ENCODE measurements at places on chromosomes 3 and 15.

DNA sequence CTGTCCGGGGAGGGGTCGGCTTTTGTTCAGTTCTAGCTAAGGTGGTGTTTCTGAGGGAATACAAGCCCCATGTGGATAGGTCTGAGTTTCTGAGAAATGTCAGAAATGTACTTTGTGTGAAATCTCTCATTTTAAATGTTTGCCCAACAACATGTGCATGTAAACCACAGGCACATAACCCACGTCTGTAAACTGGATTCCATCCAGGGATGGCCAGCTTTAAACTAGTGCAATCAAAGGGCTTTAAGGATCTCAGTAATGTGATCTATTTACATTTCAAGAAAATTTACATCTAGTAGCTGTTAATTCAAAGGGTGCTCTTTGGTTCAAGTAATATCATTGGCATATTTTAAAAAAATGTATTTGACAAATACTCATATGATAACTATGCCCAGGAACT, 52.0 kb downstream of the POLR2M start:
- H3K27me3 ChIP-seq, result no peaks in the 10 kb centered on the region
- no peak for DNase-seq

GRCh38 chr15:41115161-41115651, 874 bp downstream of the INO80 start:
- H3K27me3 ChIP-seq, result no peaks in the 10 kb centered on the region
- H3K4me1 ChIP-seq, result peaks cover 10% of the 10 kb centered on the region
- peak overlapping the region; percentile 99 for H3K27ac ChIP-seq
- DNase-seq, result peak; percentile 34
- peaks cover 5% of the 10 kb centered on the region for H3K36me3 ChIP-seq

DNA sequence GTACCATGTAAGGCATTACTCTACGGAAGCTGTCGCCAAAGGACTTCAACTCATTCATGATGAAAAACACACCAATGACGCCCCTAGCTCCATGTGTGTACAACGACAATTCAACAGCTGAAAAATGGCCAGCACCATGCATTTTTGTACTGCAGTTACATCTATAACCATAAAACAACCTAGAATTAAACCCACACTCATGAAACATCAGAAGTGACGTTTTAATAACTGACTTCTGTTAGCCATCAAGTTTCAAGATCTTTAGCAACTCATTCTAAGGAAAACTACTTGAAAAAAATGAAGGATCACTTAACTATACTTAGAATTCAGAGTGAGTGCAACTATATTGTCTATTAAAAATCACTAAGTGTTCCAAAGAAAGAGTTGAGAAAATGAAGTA, 84.9 kb downstream of the RFTN1 start:
- no peaks in the 10 kb centered on the region for H3K27me3 ChIP-seq
- H3K36me3 ChIP-seq, result peaks cover 17% of the 10 kb centered on the region
- H3K4me3 ChIP-seq, result no peak overlapping the region
- H3K27ac ChIP-seq, result peak overlapping the region; percentile 74

GRCh38 chr15:100002086-100002620, 268.9 kb upstream of the LYSMD4 start:
- no peak overlapping the region for H3K27ac ChIP-seq
- H3K4me1 ChIP-seq, result no peaks in the 10 kb centered on the region
- H3K27me3 ChIP-seq, result no peaks in the 10 kb centered on the region
- DNase-seq, result no peak

DNA sequence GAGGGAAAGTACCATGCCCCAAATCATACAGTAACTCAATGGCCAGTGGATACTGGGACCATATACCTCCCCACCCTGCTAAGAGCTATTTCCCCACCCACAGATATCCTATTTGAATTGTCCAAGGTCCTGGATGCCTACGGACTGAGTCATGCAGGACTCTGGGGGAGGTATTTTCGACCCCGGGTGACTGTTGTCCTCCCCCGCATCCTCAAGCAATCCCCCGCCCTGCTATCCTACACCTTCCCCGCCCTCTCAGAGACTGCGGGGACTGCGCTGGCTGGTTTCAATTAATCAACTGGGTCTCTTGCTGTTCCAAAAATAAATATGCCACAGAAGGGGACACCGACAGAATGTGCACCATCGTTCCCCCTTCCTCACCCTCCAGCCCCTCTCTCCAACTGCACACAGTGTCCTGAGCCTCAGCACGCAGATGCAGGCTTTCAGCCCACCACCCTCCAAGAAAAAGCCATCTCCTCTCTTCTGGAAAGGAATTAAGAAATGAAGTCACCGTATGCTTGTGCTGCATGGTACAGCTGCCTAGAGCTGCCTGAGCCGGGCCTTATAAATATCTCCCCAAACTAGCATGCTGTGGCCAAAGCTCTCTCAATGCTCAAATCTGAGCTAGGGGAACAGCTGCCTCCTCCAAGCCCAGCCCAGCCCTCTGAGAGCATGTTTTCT, 8.1 kb downstream of the CAV3 start:
- H3K27me3 ChIP-seq, result peaks cover 8% of the 10 kb centered on the region
- no peaks in the 10 kb centered on the region for H3K36me3 ChIP-seq
- no peak overlapping the region for H3K27ac ChIP-seq
- H3K4me1 ChIP-seq, result no peaks in the 10 kb centered on the region
- H3K4me3 ChIP-seq, result no peak overlapping the region

GRCh38 chr3:119276680-119277079, 17.5 kb upstream of the ARHGAP31 start:
- no peaks in the 10 kb centered on the region for H3K36me3 ChIP-seq
- peaks cover 15% of the 10 kb centered on the region for H3K4me1 ChIP-seq
- H3K27ac ChIP-seq, result no peak overlapping the region
- DNase-seq, result no peak

DNA sequence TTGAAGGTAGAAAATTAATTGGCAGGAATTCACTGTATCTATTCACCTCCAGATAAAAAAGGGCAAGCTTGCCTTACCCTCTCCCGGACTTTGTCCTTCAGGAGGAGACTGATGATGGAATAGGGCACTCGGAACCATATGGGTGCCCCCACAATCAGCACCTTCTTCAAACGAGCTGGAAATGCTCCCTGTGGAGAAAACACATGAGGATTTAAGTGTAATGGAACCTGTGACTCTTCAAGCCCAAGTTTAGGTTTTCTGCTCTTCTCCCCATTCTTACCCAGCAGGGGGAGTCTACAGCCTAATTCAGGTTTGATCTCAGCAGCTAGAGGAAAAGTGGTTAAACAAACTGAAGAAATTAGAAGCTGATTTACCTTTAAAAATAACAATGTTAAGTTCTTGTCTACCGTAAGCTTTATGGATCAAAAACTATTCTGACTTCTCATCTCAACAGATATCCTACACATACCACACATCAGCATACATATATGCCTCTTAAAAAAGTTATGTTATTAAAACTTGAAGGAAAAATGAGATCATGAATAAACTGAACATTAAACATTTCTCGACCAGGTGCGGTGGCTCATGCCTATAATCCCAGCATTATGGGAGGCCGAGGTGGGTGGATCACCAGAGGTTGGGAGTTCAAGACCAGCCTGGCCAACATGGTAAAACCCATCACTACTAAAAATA, 57.5 kb upstream of the SIN3A start:
- DNase-seq, result no peak
- H3K27ac ChIP-seq, result no peak overlapping the region
- no peaks in the 10 kb centered on the region for H3K36me3 ChIP-seq
- no peaks in the 10 kb centered on the region for H3K27me3 ChIP-seq
- H3K4me3 ChIP-seq, result no peak overlapping the region
- H3K4me1 ChIP-seq, result no peaks in the 10 kb centered on the region

GRCh38 chr15:90113166-90113565, 10.9 kb upstream of the IDH2 start:
- H3K4me1 ChIP-seq, result no peaks in the 10 kb centered on the region
- no peak for DNase-seq
- H3K27me3 ChIP-seq, result no peaks in the 10 kb centered on the region
- H3K27ac ChIP-seq, result no peak overlapping the region

GRCh38 chr15:75042730-75043508, 19.5 kb downstream of the PPCDC start:
- H3K27ac ChIP-seq, result peak overlapping the region; percentile 84
- no peak overlapping the region for H3K4me3 ChIP-seq
- peak; percentile 92 for DNase-seq
- peaks cover 45% of the 10 kb centered on the region for H3K4me1 ChIP-seq

DNA sequence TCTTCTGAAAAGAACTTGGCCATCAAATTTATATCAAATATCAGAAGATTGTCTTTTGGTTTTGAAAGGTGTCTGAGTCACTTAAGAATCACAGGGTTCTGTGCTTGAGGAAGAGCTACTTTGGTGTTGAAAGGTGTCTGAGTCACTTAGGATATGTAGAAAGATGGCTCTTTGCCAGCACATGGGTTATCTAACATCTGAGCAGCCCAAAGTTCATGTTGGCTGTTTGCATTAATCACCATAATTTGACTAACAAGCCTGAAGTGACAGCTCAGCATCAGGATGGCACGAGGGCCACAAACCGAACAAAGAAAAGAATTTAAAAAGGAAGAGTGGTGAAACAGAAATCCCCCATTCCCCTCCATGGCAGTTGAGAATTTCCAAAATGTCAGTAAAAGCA, 190.5 kb upstream of the CMC1 start:
- no peak overlapping the region for H3K27ac ChIP-seq
- no peaks in the 10 kb centered on the region for H3K27me3 ChIP-seq
- H3K36me3 ChIP-seq, result no peaks in the 10 kb centered on the region
- H3K4me3 ChIP-seq, result no peak overlapping the region
- no peaks in the 10 kb centered on the region for H3K4me1 ChIP-seq
- no peak for DNase-seq

DNA sequence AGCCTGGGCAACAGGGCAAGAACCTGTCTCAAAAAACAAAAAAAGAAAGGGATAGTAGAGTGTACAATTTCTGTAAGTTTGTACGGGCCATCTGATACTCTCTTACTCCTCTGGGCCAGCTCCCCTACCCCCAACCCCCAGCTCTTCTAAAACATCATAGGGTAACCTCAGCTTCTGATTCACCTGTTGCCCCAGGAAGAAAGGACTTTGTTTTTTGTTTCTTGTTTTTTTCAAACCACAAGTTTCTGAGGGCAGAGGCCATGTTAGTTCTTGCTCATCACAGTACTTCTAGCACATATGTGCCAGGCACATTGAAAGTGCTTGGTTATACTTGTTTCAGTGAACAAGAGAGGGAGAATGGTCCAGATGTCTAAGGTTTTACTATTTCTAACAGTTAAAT, 20.2 kb downstream of the ATOSA start:
- no peak overlapping the region for H3K27ac ChIP-seq
- H3K4me1 ChIP-seq, result no peaks in the 10 kb centered on the region
- peaks cover 35% of the 10 kb centered on the region for H3K36me3 ChIP-seq
- DNase-seq, result no peak
